A673 (cell line): ENCODE measurements at places on chromosomes 5 and 9.

DNA sequence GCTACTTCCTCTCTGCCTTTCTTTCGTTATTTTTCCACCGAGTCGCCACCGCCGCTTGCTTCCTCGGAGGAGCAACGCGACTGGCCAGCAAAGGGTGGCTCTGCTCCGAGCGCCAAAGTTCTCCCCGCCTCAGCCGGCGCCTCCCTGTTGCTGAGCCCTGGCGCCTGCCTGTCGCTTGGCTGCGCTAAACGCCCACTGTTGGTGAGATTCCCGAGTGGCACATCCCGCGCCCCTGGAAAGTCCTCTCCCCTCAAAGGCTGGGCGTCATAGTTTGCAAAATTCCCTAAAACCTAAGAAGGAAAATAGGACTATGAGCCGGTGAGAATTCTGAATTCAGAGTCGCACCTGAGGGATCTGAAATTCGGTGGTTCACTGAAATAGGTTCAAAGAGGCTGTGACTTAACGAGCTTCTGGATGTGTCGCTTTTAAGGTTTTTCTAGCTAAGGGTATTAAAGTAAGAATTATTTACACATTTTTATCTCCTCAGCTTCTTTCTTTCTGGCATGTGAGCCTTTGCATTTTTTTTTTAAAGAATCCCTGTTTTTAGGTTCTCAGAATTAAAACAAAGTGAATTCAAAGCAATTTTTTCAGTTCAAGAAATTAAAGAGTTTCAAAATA is at the start of gene GRIN3A:
Gene GRIN3A, minus strand, starts transcription at position 82 of the 618 bp plus-strand sequence. CDS start 668 bp downstream, outside the sequence.
- peak; percentile 13 for DNase-seq

DNA sequence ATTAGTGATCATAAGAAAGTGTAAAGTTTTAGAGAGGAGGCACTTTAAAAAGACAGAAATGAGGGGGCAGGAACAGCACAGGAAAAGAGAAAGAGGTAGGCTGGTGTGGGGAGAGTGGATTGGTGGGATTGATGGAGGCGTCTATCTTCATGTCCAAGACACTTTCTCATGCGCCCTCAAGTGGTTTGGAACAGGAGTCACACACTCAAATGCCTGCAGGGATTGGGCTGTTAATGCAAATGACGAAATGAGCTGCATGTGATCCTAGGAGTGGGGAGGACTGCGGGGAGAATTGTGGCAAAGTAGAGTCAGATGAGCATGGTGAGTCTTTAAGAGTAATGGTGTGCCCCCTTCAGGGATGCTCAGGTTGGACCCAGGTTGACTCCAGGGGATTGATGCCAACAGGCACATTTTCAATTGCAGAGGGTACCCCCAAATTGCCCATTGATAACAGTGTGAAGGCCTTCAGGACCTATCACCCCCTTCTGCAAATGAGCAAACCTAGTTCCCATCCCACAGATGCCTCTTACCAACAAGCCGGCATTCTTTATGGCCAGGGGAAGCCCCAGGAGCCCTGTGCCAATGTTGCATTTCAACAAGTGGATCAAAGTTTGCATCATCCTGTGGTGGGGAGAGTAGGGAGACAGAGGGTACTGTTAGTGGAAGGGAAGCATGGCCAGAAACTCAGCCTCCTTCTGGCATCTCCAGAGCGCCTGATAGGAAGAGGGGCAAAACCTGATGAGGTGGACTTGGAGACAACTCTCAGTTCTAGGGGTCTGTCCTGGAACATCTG is 5.3 kb downstream of the SLC36A3 start:
- DNase-seq = peak; percentile 61

- no peak for DNase-seq
Observed at GRCh38 chr9:137321726-137322361, 19.8 kb upstream of the NRARP start.

DNA sequence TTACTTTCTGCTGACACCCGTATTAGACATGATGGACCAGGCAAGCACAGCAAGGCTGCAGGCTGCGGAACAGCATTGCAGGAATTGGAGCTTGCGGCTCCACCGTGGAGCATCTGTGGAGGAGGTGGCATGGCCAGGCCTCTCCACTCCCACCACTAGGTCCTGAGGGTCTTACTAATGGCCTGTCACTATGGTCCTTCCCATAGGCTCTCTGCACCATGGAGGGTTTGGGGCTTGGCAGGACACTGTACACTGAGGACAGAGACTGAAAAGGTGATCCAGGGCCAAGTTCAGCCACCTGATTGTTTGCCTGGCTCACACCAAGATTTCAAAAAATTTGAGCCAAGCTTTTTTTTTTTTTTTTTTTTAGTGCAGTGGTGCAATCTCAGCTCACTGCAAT is 14.3 kb upstream of the ZBTB43 start:
- DNase-seq = no peak

DNA sequence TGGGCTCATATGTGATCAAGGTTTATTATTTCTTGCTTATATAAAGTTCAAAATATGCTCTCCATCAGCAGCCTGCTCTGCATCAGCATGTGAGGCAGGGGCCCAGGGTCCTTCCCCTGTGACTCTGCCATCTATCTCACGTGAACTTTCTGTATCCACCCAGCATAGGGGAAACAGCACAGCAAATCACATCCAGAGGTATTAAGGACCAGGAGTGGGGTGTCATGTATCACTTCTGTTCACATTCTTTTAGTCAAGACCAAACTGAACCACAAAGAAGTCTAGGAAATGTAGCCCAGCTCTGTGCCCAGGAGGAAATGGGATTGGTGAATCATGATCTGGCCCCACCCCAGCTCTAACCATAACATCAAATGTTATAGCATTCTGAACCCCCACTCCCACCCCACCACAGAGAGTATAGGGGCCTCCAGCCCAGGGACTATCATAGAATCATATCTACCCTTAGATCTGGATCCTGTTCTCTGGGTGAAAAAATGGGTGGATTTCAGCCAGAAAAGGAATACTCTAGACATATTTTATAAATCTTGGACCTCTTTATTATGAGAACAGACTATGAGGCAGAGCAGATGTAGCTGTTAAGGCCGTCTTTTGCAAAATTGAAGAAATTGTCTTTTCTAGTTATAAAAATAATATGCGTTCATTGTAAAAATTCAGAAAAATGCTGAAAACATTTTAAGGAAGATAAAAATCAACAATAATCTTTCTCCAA is 473.7 kb downstream of the ARHGEF28 start:
- no peak for DNase-seq

- DNase-seq = peak; percentile 3
Observed at GRCh38 chr5:28523888-28524635, 1485.7 kb upstream of the CDH9 start.

- DNase-seq = no peak
Observed at GRCh38 chr5:168796000-168796399, 216.8 kb upstream of the PANK3 start.

DNA sequence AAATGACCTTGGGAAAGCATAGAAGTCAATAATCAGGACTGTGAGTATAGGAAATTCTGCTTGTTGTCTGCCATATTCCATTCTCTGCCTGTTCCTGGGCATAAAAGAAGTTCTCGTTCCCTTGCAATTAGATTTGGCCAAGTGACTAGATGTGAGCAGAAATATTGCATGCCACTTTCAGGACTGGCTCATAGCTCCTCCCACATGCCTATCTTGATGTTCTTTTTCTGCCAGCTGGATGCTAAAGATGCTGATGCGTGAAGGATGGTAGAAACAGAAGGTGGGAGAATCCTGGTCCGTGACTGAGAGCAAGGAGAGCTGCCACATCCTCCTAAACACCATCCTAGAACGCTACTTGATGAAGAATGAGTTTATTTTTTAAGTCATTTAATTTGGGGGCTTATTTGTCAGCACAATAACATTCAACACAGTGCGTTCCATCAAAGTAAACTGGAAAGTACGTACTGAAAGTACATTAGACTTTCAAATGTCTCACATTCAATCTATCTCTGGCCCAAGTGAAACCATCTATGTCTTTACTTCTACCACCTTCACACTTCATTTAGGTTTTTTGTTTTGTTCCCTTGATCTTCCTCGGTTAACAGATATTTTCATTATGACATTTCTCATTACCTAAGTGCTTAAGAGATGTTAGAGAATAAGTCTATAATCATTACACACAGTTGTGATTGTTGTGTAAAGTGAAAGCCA is 648.5 kb downstream of the RAB3C start:
- DNase-seq = no peak

- no peak for DNase-seq
Observed at GRCh38 chr5:118906947-118907346, 81.4 kb downstream of the DTWD2 start.

DNA sequence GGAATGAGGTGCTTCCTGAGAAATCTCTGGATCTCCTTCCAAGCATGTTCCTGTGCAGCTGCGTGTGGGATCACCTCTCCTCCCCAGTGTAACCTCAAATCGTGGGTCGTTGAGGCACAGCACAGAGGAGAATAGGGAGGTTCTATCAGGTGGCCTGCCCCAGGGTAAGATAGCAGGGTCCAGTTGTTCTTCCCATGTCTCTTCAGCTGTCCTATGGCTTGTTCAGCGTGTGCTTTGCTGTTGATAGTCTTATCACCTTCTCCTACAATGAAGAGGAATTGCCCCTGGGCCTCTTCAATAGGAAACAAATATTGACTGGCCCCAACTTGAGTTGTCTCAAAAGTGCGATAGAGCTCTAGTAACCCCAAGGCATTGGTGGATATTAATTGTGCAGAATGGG is 22.4 kb downstream of the BAAT start:
- no peak for DNase-seq

DNA sequence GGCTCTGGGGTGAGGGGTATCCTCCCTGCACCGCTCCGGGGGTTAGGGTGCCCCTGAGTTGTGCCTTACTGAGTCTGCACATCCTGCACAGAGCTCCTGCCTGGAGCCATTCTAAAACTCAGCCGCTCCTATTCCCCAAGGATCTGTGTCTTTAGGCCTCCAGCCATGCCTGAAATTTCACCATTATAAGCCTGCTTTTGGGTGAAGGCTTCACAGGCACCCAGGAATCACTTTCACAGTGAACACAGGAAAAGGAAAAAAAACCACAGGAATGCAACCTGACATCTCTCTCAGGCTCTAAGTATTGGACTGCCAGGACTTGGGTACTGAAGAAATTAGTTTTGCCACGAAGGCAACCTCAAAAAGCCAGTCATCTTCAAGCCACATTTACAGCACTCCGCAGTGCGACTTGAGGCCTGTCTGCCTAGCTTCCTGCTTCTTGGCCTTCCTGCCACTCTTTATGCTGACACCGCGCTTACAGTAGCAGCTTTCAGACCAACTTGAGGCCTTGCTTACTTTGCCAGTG is 30.9 kb downstream of the GALNT10 start:
- peak; percentile 36 for DNase-seq

GRCh38 chr5:129903466-129904101 is 681 bp upstream of the CHSY3 start:
- no peak for DNase-seq

GRCh38 chr9:79684711-79685575 is 113.2 kb downstream of the TLE4 start:
- no peak for DNase-seq

DNA sequence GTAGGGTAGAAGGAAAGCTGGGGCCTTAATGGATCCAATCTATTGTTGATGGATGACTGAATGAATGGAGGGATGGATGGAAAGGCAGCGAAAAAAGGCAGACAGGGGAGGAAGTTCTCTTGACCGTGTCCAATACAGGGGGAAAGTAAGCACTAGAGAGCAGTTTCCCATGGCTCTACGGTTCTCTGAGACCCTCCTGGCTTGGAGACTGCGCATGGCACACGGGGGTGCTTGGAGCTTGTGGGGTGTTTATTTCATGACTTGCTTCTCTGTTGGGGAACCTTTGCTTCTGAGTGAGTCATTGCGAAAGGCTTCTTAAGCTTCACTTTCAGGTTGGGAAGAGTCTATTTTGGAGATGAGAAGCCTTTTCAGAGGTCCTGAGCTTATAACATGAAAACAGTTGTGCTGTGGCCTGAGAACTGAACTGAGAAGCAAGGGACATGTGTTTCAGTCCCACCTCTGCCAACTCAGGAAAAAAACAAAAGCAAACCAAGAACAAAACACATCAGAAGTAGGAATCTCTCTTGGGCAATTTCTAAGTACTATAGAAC is 12.8 kb upstream of the TEX48 start:
- no peak for DNase-seq

DNA sequence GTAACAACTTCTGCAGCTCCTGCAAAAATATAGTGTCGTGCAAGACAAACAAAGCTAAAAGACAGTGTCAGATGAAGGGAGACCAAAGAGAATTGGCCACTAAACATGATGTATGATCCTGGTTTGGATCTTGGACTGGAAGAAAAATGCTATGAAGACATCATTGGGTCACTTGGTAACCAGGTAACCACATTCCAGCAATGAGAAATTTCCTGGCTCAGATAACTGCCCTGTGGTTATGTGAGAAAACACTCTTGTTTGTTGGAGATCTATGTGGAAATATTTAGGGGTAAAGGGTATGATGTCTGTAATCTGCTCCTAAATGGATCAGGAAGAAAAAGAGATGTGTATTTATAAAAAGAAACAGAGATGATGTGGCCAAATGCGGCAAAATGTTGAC is 45.5 kb upstream of the ANKRD33B start:
- DNase-seq = no peak

DNA sequence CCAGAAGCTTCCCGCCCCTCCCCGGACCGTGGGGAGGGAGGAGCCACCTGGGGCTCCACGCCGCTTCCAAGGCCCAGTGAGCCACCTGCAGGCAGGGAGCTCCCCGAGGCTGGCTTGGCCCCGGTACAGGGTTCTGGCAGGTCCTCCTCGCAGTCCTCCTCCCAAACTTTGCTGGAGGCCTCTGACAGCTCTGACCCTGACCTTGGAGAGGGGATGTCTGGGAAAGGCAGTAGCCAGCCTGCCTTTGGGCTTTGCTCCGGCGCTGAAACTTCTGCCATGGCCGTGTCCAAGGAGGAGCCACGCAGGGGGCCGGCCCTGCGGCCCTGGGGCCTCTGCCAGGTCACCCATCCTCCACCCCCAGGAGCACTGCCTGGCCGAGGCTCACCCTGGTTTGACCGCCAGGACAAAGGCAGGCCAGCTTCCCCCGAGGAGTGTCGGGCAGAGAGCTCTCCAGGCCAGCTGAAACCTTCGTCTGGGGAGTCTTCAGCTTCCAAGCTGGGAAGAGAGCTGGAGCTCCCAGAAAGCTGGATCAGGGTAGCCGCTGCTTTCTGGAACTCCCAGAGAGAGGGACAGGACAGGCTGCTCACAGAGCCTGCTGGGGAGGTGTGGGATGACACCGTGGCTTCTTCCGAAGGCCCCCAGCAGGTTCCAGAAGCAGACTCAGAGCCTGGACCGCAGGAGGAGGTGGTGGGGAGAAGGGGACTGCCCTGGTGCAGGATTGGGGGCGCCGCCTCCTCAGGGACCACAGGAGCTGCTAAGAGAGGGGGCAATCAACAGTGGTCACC is 9.0 kb upstream of the QSOX2 start:
- DNase-seq = no peak

GRCh38 chr9:114119242-114120191 is 20.4 kb upstream of the KIF12 start:
- no peak for DNase-seq
